ENCODE measurements at places on chromosomes 1 and 21.

GRCh38 chr1:163974120-163974519, 584.9 kb upstream of the PBX1 start:
- no peak for DNase-seq

DNA sequence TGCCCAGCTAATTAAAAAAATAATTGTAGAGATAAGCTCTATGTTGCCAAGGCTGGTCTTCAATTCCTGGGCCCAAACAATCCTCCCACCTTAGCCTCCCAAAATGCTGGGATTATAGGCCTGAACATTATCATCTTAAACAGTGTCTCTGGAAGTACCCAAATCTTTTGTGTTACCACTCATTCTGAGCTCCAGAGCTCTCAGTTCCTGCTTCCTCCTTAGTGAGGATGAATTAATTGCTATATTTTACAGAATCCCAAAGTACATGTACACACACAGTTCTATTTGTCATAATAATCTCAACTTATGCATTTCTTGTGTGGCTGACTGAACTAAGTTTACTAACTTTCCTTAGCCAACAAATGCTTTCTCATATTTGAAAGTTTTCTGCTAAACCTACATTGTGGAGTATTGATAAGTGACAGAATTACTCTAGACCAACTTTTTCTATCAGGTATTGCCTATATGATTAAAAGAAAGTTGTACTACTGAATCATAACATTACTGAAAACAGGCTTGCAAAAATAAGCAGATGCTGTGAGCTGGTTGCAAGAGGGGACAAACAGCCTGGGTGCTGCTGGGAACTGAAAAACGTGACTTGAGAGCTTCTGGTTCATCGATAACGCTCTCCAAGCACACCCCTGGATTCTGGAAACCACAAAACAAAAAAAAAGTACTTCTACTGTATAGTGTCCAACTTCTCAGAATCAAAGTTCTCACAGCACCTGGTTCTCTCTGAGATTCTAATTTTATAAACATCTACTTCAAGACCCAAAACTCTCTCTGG, 15.3 kb downstream of the VAV3 start:
- DNase-seq = no peak

- no peak for DNase-seq
Observed at GRCh38 chr1:153140484-153140883, 10.2 kb downstream of the SPRR2G start.

- no peak for DNase-seq
Observed at GRCh38 chr1:43814401-43814800, 107.1 kb downstream of the ST3GAL3 start.

DNA sequence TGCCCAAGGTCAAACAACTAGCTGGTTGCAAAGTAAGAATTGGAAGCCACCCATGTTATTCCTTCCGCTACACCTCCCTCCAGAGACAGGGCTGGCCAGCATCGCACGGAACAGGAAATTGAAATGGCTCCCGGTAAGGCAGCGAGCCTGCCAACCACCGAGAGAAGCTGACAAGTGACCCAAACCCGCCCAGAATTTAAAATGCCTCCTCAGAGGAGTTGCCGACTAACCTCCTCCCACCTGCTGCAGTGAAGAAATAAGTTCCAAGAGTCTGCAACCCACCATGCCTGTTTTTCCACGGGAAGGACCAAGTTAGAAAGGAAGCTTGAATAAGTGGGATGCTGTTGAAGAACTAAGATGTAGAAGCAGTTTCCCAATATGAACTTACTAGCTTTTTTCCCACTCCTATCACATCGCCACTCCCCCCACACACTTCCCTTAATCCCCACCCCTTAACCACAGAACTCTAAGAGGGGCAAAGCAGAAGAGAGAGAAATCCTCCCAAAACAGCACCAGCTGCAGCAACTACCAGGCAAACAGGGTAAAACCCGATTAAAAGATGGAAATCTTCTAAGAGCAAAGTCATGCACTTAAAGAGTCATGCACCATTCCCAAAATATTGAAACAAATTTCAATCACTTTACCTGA, 78.6 kb downstream of the TIAM1 start:
- DNase-seq = no peak

- no peak for DNase-seq
Observed at GRCh38 chr1:210367566-210367965, 38.9 kb downstream of the HHAT start.

DNA sequence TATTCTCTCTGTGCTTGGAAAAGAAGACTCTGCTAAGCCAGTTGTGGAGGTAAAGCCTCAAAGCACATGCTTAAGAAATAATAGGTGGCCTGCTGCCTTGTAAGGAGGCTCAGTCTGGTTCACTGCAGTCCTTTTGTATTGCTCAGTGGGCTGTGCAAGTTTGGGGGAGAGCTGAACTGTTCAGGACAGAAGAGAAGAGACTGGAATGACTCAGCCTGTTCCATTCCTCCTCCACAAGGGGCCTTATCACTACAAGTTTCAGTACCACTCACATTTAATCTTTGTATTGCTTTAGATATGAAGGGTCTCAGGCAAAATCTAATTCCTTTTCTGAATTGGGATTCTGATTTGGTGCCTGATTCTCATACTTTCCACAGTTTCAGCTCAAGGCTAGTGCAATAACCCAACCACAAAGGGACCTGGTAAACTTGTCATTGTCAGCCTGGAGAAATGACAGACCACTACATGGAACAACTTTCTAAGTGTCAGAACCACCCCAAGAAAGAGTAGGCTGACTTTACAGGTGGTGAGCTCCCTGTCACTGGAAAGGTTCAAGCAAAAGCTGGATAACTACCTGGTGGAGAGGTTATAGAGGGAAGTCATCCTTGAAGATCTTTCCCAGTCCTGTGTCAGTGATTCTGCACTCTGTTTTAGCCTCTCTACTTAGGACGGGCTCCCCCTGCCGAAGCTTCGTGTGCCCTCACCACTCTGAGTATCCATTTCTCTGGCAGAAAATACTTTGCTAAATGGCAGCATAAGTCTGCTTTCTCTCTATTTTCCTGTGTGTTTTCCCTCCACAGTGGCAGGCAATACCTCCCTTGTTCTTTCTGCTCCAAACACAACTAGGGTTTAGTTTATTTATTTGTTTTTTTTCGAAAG, 162.9 kb upstream of the GJB5 start:
- peak; percentile 10 for DNase-seq
